ENCODE measurements at places on chromosomes 7 and 10. TPM values are rescaled to one million over a fixed set of nuclear protein-coding genes. Genes with fewer than 3 reads are reported as not detected.

DNA sequence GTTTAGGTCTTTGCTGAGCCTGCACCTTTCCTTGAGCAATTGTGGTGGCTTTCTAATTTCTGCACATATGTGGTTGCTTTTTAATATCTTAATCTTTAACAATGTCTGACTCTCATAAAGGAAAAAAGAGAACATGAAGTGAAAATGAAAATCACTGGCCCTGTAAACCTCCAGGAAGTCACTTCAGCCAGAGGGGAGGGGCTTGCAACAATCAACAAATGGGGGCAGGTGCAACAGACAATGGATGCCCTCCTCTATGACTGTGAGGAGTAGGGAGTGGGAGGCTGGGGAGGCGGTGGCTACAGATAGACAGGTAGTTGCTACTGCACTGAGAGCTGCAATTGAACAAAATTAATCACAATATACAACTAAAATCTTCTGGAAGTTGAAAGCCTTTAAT, 1377.4 kb downstream of the XPNPEP1 start:
- DNase-seq, result no peak

DNA sequence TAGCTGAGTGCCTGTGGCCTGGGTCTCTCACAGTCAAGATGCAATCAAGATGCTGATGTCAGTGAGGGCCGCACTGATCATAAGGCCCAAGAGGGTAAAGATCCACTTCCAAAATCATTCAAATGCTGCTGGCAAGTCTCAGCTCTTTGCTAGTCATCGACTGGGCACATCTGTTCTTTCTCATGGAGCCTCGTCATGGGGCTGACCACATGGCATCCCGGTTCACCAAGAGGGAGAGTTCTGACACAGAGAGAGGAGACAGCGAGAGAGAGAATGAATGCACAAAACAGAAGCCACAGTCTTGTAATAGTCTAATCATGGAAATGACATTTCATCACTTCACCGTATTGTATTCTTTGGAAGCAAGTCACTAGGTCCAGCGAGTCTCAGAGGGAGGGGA, 1067.5 kb upstream of the C7orf33 start:
- DNase-seq, result no peak

- no peak for DNase-seq
Measured at GRCh38 chr10:114996542-114996941, 58.5 kb downstream of the TRUB1 start.

- no peak for DNase-seq
Measured at GRCh38 chr10:49282879-49283341, 16.1 kb upstream of the C10orf71 start.

- peak; percentile 57 for DNase-seq
Measured at GRCh38 chr10:4512671-4513240, 313.3 kb upstream of the AKR1E2 start.

DNA sequence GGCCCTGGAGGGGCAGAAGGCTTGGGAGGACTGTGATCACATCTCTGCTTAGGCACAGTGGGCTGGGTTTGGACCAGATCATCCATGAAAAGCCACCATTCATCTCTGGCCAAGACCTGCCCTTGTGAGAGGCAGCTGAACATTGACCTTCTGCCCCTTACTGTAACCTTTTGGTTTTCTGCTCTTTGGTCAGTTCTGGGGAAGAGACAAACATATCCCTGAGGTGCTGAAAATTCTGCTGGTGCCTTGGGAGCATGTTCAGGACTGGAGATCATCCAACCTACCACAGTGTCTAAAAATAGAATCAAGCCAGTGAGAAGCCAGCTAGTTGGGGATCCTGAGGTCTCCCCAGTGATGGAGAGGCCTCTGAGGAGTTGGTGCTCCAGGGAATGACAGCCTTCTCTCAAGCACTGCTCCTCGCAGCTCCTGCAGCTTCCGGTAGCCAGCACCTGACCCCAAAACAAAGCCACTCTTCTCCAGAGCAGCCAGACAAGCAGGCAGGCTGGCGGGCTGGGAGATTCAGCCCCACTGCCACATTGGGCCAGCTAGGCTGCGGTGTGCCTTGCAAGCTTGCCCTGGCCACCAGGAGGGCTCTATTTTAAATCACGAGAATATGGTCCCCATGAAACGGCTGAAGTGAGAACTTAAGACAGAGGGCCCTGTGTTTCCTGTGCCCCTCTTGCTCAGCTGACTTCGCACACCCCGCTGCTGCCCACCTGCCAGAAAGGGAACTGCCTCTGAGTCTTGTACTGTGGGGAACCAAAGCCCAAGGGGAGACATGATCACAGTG, 37.8 kb upstream of the UBE2H start:
- DNase-seq, result no peak

- DNase-seq, result no peak
Measured at GRCh38 chr7:151377406-151377805, 32.4 kb downstream of the WDR86 start.

DNA sequence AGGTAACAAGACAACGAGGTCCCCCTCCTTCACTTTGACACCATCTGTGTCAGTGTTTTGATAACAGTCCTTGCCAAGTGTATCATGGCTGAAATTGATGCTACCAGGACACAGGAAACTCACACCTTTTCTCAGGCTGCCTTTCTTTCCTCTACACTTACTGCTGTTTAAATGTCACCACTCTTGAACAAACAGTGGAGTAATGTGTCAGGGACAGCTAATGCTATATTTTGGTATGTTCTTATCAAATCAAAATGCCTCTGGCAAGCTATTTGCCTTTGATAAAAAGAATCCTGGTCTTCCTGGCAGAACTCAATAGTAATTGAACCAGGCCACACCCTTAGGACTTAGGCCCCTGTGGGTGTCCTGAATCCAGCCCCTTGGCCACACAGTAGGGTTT, 692.9 kb downstream of the LRMDA start:
- DNase-seq, result no peak

DNA sequence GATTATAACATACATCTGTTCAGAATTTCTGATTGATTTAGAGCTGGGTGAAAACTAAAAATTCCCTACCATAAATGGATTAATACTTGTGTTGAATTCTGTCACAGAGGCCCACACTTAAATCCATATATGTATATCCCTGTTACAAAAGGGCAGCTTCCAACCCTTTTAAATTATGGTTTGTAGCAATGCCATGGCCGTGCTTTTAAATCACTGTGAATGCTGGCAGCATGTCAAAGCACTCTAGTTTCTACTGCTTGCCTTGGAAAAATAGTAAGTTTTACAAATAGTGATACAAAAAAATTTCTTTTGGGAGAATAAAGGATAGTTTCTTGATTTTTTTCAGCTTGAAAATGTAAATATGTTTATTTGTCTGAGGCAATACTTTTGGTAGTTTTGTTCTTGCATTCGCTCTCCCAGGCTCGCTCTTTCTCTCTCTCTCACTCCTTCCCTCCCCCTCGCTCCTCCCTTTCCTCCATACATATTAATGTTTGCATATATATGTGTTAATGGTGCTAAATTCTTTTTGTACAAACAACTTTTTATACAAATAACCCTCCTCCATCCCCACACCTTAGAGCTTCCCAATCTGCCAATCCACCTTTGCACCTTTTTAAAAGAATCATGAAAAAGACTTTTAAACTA, 29.8 kb downstream of the TES start:
- no peak for DNase-seq

DNA sequence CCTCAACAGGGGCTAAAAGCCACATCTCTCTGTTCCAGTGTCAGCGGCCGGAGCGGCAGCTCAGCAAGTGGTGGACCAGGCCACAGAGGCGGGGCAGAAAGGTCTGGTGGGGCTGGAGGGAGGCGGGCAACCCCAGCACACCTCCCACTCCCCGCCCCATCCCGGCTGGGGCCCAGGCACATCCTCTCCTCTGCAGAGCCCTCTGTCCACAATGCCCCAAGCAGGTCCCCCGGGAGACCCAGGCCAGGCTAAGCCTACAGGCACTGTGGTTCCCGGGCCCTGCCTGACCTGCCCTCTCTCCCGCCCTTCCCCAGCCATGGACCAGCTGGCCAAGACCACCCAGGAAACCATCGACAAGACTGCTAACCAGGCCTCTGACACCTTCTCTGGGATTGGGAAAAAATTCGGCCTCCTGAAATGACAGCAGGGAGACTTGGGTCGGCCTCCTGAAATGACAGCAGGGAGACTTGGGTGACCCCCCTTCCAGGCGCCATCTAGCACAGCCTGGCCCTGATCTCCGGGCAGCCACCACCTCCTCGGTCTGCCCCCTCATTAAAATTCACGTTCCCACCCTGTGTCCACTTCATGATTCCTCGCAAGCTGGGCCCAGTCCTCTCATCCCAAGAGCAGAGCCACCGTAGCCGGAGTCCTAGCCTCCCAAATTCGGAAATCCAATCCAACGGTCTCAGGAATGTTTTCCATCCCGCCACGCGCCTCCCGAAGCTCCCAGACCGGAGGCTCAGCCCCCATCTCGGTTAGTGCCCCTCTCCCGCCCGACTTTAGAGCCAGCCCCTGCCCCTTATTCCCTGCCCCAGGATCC, 2.1 kb downstream of the ADIRF start:
- peak; percentile 50 for DNase-seq

- DNase-seq, result no peak
Measured at GRCh38 chr7:128056901-128057300, 25.7 kb upstream of the LRRC4 start.

DNA sequence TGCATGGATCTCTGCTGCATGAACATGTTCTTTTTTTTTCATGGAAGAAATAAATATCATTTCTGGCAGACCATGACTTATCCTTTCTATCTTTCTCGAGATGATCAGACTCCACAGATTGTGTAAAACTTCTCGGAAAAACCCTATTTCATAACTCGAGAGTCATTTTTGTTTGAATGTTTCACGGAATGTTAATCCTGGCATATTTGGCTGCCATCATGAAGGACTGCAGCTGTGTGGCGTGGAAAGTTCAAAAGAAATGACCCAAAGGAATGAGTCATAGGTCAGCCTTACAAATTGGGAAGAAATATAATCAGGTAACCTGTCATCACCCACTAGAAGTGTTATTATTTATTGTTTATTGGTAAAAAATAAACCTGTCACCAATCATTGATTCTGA, 566.8 kb downstream of the SDK1 start:
- no peak for DNase-seq

- no peak for DNase-seq
Measured at GRCh38 chr7:149826344-149827088, 11.7 kb upstream of the ZNF862 start.

DNA sequence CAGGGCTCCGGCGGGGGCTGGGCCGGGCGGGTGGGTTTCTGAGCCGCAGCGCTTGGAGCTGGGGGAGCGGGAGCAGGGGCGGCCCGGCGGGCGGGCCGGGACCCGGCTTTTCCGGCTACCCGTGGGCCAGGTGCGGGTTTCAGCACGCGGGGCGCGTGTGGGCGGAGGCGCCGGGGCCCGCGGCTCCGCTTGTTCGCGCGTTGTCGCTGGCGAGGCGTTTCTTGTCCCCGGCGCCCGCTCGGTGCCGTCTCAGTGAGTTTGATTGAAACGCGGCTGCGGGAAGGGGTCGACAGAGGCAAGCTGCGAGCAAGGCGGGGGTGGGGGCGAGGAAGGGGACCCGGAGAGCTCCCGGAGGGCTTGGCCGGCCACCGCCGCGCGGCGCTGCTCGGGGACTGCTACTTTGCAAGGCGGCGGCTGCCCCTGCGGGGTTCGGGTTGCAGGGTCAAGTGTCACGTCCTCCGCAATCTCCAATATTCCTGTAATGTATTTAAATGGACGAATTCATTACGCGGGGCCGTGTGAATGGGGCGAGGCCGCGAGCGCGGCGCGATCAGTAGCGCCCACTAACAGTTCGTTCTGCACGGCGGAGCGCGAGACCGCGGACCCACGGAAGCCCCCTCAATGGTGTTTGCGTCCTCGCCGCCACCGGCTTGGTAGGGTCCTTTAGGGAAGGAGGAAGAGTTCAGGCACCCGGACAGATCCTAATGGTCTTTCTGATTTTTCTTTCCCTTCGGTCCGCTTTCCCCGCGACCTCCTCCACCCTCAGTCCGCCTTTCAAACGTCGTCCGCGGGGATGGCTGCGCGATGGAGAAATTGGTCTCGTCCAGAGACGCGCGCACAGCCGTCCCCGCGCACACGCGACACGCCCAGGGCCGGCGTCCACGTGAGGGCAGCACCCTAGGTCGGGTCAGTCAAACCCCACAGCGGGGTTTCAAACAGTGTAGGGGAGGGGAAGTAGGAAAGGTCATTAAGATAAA, 76.9 kb downstream of the INSIG1 start:
- DNase-seq, result no peak

DNA sequence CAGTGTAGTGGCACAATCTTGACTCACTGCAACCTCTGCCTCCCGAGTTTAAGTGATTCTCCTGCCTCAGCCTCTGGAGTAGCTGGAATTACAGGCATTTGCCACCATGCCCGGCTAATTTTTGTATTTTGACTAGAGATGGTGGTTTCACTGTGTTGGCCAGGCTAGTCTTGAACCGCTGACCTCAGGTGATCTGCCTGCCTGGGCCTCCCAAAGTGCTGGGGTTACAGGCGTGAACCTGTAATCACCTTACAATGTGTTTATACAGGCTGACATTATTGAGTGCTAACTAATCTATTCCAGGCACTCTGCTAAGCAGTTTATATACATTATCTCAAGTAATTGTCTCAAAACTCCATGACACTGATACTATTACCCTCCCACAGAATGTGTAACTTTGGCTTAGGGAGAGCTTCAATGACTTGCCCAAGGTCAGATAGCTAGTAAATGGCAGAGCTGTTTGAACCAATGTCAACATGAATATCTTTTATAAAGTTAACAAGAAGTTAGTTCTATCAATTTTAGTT, 36.8 kb downstream of the KIFBP start:
- no peak for DNase-seq

The DENND2A gene
- 0.64 TPM for total RNA-seq

The ZNF786 gene
- 4.9 TPM for total RNA-seq

The NRCAM gene
- 3.3 TPM for total RNA-seq

The TRPV6 gene
- total RNA-seq, result not detected

The GIMAP6 gene
- total RNA-seq, result 251 TPM

The NPFFR1 gene
- not detected for total RNA-seq

The PRKG1 gene
- 0.64 TPM for total RNA-seq

The ECHDC3 gene
- 16.7 TPM for total RNA-seq

All from dermis microvascular lymphatic vessel endothelial cell (primary cell).